Activated T-helper 17 cell treated with anti-CD3 and anti-CD28 coated beads, Interleukin-2, amount 50 U/mL, for 72 hours (primary cell): ENCODE measurements at places on chromosomes 11 and 22. TPM values are rescaled to one million over a fixed set of nuclear protein-coding genes. Genes with fewer than 3 reads are reported as not detected.

DNA sequence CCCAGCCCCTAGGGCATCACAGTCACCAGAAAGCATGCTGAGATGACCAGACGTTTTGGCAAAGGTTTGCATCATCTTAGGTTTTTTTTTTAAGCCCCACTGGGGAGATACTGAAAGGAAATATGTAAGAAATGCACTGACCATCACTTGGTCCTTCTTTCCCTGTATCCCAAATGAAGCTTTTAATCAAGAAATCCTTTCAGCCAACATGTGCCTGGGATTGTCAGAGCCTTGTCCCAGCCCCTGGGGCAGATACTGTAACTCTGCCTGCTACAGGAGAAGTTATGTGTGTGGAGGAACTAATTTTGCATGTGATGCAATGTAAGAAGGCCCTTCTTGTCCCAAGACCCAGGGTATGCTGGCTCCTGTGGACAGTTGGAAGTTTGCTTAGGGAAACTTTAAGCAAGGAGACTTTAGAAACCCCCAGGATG lies 65.6 kb downstream of the PPFIBP2 start:
- no peak for ATAC-seq

DNA sequence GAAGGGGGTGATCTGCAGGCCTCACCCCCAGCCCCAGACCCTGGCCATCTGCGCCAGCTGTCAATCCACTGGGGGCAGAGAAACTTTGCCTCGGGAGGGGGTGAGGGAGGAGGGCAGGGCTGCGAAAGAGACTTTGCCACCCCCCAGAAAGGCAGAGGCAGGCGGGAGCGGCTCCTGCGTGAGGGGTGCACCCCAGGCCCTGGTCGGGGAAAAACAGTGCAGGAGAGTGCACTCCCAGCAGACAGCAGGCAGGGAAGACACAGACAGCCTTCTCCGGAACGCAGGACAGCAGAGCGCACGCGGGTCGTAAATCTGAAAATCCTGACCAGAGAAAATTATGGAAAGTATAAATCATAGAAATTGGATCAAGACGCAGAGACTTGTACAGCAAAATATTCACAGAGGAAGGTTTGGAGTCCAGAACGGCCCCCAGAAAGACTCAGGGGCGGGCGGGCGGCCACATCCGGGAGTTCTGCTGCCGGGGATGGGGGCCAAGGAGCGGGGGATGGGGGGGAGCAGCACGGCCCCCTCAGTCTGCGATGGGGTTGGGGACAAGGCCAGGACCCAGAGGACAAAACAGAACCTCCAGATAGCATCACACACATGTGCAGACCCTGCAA lies 8.0 kb upstream of the MRPL23 start:
- ATAC-seq = peak; percentile 14

- no peak for ATAC-seq
Observed at GRCh38 chr11:106231591-106231990, 154.1 kb downstream of the AASDHPPT start.

DNA sequence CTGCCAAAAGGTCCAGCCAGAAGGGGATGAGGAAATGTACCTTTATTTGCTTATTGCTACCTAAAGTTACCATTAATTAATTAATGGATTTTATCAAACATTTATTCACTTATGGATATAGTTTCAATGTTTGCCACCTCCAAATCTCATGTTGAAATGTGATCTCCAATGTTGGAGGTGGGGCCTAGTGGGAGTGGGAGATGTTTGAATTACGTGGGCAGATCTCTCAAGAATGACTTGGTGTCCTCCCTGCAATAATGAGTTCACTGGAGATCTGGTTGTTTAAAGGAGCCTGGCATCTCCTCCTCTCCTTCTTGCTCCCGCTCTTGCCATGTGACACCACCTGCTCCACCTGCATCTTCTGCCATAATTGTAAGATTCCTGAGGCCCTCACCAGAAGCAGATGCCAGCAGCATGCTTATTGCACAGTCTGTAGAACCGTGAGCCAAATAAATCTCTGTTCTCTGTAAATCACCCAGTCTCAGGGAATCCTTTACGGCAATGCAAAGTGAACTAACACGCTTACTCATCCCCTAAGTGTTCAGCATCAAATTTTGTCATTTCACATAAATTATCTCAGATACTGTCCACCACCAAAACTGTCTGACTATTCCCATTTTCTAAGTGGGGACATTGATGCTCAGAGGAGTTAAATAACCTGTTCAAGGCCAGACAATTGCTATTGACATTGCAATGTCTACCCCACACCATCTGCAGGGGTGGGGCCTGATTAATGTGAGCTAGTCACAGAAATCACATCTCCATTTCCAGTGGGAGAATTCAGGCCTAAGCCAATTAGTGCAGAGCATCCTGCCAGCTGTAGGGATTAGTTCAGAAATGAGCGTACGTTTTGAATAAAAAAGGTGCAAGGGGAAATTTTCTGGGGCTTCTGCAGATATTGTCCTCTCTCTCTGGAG lies 51.6 kb upstream of the SYN3 start:
- ATAC-seq = no peak

- ATAC-seq = no peak
Observed at GRCh38 chr11:119153049-119153818, 4.4 kb downstream of the ABCG4 start.

GRCh38 chr11:68049509-68050370 lies 10.9 kb downstream of the TCIRG1 start:
- no peak for ATAC-seq

- no peak for ATAC-seq
Observed at GRCh38 chr11:130318031-130318673, 3.4 kb upstream of the ZBTB44 start.

GRCh38 chr11:72069200-72069599 lies 11.1 kb downstream of the NUMA1 start:
- ATAC-seq = peak; percentile 67

GRCh38 chr11:114036147-114036811 lies 23.2 kb upstream of the ZBTB16 start:
- ATAC-seq = peak; percentile 91

LUZP2 gene
- total RNA-seq = not detected

PAMR1 gene
- total RNA-seq = not detected
